ENCODE measurements at places on chromosomes 2 and 18. TPM values are rescaled to one million over a fixed set of nuclear protein-coding genes. Genes with fewer than 3 reads are reported as not detected.

DNA sequence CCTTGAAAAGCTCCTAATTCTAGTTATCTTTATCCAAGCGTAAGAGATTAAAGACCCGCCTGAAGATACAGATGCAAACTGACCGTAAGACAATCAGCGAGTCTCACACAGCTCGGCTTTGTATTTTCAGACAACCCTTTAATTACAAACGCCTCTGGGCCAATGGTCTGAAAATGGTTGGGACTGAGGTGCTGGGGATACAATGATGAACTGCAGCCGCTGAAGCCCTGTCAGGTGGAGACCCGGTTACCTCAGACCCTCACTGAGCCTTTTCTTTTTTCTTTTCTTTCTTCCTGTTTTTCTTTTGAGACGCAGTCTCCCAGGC, 715 bp upstream of the CFAP36 start:
- DNase-seq, result no peak

DNA sequence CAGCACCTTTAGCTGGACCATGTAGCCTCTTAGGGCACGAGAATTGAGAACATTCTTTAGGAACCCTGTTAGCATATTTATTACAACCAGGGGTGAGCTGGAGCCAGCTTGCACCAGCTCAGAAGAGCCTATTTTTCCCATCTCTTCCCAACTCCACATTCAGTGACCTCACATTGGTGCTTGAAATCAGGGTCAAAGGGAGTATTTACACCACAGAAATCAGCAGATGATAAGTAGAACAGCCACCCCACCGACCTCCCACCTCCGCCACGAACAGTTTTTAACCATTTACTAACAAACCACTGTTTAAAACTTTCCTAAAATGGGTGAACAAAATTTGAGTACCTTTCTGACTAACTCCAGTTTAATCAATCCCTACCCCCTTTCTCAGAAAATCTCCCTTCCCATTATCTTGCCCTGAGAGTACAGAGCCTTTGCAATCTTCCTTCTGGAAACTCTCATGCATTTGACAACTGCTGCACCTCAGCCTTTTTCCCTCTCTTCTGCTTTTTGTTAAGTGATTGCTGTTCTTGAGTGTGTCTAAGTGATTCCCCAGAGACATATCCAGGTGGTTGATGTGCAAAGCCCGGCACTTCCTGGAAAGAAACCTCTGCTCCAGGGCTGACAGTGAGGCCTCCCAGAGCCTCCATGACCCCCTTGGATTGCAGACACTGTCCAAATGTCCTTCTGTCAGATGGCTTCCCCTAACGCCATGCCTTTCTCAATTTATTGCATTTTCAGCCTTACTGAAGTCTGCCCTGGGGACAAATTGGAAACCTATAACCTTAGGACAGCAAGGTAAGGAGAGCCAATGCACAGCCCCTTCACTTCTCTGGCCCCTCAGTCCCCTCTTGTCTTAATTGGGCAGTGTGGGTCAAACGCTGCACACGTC, 389.5 kb upstream of the TNP1 start:
- no peak for DNase-seq

DNA sequence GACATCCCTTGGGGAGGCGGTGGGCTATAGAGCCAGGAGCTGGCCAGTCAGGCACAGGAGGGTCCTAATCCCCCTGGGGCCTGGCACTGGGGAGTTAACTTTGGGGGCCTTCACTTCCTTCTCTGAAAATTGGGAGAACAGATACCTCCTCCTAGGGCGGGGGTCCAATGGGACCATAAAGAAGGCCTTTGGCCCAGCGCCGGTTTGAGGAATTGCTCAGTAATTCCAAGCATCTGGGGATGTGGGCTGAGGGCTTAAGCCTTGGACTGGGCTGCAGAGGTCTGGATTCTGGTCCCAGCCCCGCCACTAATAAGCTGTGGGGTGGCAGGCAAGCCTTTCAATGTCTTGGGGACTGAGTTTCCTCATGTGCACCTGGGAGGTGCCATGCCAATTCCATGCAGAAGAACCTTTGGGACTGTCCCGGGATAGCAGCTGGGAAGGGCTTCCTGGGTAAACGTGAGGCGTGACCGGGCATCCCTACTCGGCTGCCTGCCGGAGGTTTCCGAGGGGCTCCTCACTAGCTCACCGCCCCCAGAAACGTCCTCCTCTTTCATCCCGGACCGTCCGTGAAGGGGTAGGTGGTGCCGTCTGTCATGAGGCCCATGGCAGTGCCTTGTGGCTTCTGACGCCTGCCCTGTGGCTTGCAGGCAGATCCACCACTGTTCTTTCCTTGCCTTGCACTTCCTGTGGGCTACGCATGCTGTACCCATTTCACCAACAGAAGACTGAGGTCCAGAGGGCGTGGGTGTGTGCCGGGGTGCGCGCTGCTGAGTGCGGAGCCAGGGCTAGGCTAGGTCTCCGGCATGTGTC, 67.4 kb upstream of the HPCAL1 start:
- no peak for DNase-seq

The GALNT3 gene
- 4.9 TPM for total RNA-seq

- no peak for DNase-seq
These were observed 194.5 kb upstream of the NXPH2 start for GRCh38 chr2:138974651-138975050.

DNA sequence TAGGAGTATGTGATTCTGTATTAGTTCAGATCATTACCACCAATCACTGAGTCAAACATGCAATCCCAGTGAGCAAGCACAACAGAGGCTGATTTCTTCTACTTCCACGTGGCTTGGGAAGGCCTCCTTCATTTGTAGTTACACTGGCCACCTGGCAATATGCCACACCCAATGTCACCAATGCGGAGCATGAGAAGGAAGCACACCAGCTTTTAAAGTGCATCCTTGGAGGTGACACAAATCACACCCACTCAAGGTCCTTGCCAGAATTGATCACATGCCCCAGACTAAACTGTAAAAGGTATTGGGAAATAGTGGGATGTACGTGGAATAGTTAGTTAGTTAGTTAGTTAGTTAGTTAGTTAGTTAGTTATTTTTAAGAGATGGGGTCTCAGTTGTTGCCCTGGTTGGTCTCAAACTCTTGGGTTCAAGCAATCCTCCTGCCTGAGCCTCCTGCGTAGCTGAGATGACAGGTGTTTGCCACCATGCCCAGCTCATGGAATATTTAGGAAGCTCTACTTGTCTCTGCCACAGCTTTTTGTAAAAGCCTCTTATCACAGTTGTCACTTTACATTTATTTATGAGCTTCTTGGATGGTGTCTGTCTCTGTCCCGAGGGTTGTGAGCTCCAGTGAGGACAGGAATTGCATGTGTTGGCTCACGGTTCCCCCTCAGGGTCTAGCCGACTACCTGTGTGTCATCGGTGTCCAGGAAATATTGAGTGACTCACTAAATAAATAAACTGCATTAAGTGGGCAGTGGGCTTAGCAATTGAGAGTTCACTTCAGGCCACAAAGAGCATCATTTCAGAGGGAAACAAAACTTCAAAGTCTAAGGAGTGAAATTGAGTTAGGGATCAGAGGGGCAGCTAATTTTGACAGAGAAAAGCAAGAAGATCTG, 28.1 kb upstream of the CAB39 start:
- no peak for DNase-seq

DNA sequence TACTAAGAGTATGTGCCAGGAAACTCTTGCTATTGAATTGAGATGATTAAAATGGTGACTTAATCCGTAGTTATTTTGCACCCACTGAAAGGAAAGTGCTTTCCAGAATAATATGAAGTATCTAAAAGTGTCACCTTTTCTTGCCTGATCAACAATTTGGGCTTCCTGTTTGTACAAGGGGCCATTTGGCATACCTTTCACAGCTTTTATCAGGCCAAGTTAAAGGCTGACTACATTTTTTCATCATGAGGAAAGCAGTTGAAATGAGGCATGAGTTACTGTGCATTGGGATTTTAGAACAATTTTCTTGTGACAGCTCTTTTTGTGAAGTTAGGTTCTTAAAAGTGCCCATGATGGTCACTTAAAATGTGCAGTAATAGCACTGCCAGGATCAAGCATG, 11.2 kb downstream of the TSN start:
- DNase-seq, result no peak

The ARL4C gene
- 43.2 TPM for total RNA-seq

GRCh38 chr2:59276033-59276432, 1034.9 kb upstream of the FANCL start:
- no peak for DNase-seq

The EVX2 gene
- not detected for total RNA-seq

The MZT2A gene
- total RNA-seq, result 108 TPM

The M1AP gene
- total RNA-seq, result not detected

DNA sequence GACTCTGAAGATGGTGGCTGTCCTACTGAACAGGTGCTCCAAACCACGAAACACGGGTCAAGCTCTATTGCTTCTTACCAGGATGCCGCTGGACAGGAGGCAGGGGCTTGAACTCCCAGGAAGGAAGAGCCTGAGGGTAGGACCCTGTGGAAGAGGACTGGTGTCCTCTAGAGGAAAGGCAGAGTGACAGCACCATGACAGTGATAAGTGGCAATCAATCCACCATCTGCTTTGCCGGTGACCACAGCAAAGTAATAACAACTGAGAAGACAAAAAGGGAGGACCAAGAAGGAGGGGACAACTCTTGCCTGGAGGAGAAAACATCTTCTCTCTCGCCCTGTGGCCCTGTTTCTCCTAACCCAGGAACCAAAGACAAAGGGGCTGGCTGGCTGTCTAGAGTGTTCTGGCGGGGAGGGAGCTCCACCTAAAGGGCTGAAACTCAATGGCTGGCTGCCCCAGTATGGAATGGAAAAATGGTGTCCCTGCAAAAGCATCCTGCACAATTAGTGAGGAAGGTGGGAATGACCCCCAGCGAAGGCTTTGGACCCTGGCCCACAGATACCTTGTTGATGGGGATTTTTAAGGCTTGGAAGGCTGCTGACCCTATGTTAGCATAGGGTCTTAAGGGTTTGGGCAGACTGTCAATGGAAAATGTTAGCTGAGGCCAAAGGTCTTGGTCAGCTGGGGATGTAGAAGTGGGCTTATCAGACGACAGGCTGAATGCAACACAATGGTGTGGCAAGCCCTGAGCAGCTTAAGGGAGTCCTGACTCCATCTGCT, 35.4 kb downstream of the PROC start:
- no peak for DNase-seq

GRCh38 chr2:200348897-200349563, 42.5 kb downstream of the SPATS2L start:
- DNase-seq, result no peak

The NEU2 gene
- total RNA-seq, result not detected

DNA sequence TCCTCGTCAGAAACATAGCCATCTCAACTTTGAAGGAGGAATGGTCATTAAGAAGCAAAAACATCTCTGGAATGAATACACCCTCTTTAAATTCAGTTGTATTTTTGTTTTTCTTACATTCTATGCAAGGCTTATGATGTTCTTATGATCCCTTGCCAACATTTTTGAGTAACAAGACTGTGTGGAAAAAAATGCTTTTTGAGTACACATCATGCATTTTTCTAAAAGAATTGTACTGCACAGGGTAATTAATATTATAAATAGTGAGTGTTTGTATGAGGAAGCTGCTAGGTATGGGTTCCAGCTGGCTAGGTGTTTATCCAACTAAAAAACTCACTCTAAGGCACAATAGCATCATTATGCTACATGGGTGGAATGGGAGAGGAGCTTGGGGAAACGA, 59.0 kb upstream of the SPATS2L start:
- DNase-seq, result no peak

The MAL gene
- total RNA-seq, result 167 TPM

DNA sequence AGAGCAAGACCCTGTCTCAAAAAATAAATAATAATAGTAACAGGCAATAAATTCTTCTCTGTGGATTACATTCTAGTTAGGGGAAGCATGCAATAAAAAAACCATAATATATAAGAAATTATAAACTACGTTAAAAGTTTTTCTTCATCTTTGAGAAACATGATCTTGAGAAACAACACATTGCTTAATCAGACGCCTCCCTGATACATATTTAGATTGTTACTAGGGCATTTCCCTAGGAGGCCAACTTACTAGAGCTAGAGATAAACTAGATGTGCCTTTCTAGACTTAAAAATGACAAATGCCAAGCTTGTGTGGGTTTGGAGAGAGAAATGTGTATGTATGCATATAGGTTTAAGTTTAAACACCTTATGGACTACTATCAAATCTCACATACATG, 76.3 kb upstream of the GALNT5 start:
- no peak for DNase-seq

- DNase-seq, result no peak
These were observed 116.5 kb downstream of the CSRNP3 start for GRCh38 chr2:165586019-165586418.

DNA sequence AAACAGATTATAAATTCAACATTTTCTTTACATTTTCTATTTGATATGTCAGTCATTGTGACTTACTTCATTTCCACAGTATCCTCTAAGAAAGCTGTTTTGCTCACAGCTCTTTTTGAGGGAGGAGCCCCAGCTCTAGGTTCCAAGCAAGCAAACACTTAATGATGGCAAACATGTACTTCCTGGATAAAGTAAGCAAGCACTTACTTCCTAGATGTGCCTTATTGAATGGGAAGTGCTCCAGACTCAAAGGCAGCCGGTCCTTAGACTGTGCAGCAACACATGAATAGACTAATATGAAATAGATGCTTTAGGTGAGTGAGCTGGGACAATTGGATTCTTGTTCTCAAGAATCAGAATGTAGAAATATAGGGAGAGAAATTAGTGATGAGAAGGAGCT, 2149.8 kb upstream of the PIK3C3 start:
- DNase-seq, result no peak

The HK2 gene
- 120 TPM for total RNA-seq

The EVA1A gene
- not detected for total RNA-seq

DNA sequence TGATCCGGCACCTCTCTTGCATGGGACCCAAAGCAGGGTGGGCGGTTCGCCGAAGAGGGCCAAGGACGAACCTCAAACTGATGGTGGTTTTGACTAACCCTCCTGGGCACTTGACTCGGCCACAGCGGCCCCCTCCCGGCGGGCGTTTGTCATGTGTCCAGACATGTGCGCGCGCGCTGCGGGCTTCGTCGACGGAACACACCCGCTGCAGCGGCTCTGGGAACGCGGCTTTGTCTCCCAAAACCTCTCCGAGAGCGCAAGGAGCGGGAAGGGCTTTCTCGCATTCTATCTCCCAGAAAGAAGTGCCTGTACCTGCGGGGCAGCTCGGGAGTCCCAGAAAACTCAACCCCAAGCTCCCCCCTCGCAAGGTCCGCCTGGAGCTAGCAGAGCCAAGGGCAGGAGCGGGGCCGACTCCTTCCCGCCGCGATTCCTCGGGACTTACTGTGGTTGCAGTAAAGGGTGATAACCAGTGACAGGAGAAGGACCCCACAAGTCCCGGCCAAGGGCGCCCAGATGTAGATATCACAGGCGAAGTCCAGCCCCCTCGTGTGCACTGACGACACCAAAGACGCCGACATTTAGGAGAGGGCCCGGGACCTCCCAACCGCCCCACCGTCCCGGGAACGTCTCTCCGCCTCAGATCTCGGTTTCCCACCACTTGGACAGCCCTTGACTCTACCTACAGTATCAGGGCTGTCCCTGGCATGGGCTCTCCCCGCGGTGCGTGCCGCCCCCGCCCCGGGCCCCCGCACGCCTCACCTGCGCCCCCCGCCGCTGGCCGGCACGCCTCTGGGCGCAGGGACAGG, 1.6 kb downstream of the CD8A start:
- no peak for DNase-seq

DNA sequence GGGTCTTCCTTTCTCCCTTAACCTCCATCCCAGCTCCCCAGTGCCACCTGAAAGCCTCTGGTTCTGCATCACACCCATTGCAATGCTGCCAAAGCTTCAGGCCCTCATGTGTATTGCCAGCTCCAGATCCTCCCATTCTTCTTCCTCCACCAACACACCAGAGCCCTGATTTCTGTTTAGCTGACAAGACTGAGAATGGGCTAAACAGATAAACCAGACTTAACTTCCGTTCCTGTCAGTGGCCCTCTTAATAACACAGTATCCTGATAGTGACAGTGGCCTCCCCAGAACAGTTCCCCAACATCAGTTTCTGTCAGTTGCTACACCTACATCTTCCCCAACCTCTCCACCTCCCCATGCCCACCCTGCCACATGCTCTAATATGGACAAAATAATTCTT, 31.3 kb upstream of the C1D start:
- no peak for DNase-seq
